ENCODE measurements at places on chromosomes 1 and 21. TPM values are rescaled to one million over a fixed set of nuclear protein-coding genes. Genes with fewer than 3 reads are reported as not detected.

- DNase-seq = no peak
These were observed 5.7 kb upstream of the SELENON start for GRCh38 chr1:25794325-25794724.

- no peak for DNase-seq
These were observed 140.9 kb downstream of the OMA1 start for GRCh38 chr1:58405660-58406059.

GRCh38 chr21:42255825-42256224 is 36.9 kb downstream of the ABCG1 start:
- DNase-seq = no peak

DNA sequence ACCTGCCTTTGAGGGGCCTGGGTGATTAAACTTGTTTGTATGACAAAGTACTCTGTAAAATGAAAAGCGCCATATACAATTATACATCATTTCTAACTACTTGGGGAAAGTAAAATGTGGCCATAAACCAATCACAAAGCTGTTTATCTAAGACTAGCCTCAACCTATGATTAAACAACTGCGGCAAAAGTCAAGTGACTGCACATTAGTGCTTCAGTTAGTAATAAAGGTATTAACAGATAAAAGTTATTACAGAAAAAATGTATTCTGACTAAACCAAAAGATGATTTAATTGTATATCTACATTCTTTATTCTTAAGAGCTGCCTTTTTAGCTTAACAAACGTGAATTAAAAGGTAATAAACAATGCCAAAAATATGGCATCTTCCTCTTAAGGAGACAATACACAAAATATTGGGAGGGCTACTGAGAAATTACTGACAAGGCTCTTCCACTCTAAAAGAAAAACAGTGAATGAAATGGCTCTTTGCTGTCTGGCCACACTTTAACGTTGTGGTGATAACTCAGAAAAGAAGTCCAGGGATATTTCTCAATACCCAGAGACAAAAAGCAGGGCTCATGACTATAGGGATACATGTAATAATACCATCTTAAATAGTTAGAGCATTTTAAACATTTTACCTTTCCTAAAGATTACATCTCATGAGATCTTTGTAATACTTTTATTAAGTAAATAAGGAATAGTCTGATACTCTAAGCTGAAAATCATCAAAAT is 8.6 kb downstream of the ARHGAP29 start:
- no peak for DNase-seq

- DNase-seq = no peak
These were observed 358.9 kb upstream of the SGIP1 start for GRCh38 chr1:66175098-66175497.

DNA sequence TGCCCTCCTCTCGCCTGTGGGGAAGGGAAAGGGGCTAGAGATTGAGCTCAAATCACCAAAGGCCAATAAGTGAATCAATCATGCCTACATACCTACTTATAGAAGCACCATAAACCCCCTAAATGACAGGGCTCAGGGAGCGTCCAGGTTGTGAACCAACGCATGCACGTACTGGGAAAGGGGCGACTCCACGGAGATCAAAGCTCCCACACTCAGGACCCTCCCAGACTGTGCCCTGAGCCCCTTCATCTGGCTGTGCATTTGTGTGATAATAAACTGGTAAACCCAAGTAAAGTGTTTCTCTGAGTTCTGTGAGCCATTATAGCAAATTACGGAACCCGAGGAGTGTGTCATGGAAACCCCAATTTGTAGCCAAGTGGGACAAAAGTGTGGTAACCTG is 23.8 kb upstream of the PRDM15 start:
- DNase-seq = no peak

DNA sequence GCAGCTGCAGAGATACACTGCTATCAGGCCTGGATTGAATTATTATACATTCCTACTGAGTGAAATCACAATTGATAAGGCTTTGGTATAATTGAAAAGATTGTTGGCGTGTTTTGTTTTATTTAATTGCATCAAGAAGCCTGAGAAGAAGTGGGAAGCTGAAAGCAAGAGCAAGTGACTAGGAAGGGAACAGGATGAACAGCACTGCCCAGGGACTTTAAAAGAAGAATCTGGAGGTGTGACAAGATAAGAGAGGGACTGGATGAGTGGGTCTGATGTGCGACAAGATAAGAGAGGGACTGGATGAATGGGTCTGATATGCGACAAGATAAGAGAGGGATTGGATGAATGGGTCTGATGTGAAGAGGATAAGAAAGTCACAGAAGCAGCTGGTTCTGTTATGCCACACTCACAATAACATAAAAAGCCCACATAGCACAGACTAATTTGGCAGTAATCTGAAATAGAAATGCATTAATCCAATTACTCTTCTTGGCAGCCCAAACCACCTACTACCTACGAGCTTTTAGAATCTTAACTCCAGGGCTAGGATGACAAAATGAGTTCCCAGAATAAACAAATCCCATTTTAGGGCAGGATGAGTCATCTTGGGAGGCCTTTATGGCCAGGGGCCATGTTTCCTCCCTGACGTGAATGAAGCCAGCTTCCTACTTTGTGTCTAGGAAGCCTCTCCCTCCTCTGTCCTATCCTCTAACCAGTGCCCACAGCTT is 129.7 kb downstream of the DUSP10 start:
- DNase-seq = peak; percentile 34

Gene DNASE2B
- not detected for total RNA-seq

Gene GABRD
- not detected for total RNA-seq

Gene HES3
- total RNA-seq = not detected

Gene TMEM52
- 1.8 TPM for total RNA-seq

Data from foreskin keratinocyte (primary cell).